Spinal cord (tissue), 10 donors: ENCODE measurements at places on chromosomes 16 and 17.

DNA sequence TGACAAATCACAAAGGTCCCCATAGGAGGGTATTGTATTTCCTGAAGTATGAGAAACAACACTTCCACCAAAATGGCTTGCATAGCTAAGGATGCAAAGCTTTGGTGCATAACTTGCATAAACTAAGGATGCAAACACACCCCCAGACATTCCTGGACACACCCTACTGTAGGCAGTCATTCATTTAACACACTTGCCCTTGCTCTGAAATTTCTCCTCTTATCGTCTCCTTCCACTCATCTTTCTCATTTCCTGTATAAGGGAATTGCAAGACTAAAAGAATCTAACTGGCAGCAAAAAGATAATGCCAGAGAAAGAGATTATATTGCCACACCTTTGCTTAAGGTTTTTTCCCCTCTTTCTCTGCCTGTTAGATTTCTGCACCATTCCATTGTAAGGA lies 28.3 kb downstream of the CHD9 start:
- DNase-seq: no peak

GRCh38 chr17:82780971-82781893 lies 29.4 kb downstream of the TBCD start:
- no peak for DNase-seq

DNA sequence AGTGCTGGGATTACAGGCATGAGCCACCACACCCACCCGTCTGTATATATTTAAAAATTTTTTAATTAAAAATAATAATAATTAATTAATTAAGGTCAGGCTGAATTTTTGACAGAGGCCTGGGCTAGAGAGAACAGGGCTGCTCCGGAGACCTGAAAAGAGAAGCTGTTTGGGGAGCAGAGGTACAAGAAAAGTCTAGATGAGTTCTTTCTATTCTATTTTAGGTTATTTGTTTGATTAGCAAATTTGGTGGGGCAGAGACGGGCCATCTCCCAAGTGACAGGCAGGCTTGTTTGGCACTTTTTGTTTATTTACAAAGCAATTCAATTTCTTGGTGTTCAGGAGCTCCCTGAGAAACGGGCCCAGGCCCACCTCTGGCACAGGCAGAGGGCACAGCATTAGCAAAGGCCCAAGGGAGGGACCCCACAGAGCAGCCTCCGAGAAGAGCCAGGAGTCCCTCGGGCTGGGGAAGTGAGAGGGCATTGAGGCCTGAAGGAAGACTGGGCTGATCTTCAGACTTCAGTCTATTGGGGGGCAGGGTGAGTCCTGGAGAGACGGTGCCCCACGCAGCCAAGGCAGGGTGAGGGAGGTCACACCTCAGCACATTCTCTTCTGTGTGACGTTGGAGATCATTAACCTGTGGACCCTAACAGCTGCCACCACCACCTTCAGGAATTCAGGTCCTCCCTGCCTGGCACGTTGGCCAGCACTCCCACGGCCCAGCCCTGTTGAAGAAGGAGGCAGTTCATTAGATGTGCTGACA lies 10.8 kb upstream of the RIPOR1 start:
- no peak for DNase-seq

DNA sequence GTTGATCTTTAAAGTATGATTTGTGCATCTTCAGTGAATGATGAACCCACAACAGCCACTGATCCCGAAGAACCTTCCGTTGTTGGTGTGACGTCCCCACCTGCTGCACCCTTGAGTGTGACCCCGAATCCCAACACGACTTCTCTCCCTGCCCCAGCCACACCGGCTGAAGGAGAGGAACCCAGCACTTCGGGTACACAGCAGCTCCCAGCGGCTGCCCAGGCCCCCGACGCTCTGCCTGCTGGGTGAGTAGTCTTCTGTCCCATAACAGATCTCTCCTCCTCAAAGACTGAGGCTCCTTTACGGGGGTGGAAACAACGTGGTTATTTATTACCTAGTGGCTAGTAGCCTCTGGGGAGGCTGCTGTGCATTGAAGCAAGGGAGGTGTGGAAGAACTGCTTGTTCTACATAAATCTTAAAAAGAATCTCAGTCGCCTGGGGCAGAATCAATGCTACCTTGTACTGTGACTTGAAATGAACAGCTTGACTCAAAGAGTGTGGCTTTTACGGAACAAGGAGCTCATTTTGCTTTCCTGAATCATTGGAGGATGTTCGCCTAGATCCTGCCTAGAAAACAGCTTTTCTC lies 63.0 kb upstream of the CLEC18A start:
- DNase-seq: peak; percentile 71

- no peak for DNase-seq
Observed at GRCh38 chr16:47492428-47493377, 31.6 kb downstream of the PHKB start.
